ENCODE measurements at places on chromosomes 1 and 21. TPM values are rescaled to one million over a fixed set of nuclear protein-coding genes. Genes with fewer than 3 reads are reported as not detected.

- DNase-seq, result no peak
Measured at GRCh38 chr1:88946861-88947260, 45.6 kb downstream of the KYAT3 start.

- no peak for DNase-seq
Measured at GRCh38 chr1:172383536-172383935, 36.9 kb upstream of the C1orf105 start.

DNA sequence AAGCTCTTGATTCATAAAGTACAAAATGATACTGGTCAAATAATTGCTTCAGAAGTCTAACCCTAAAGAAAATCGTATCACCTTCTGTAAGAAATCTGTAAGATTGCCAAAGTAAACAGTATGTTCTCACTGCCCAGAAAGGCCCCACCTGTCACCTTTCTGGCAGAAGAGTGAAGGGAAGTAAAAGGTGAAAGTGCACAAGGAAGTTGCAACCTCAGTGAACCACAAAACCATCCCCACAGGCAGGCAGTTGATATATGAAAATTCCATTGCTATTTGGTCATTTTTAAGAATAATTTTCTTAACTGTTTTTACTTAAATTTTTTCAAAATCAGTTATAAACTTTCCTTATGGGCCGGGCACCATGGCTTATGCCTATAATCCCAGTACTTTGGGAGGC lies 48.5 kb upstream of the FBXO28 start:
- DNase-seq, result no peak

DNA sequence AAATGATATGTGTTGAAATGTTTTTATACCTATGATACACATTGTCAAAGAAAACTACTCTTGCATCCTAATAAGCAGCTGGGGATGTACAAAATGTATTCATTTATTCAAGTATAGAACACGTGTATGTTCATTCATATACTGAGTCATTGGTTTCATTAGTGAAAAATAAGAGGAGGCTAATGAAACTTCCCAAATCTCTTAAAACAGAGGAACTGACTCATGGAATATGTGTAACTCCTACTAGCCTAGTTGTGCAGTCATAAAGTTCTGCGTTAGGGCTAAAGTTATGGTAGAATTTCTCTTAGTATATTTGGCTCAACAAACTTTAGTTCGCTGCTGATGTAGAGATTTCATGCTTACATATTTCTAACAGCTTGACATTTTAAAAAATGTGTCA lies 441.6 kb downstream of the NCAM2 start:
- no peak for DNase-seq

DNA sequence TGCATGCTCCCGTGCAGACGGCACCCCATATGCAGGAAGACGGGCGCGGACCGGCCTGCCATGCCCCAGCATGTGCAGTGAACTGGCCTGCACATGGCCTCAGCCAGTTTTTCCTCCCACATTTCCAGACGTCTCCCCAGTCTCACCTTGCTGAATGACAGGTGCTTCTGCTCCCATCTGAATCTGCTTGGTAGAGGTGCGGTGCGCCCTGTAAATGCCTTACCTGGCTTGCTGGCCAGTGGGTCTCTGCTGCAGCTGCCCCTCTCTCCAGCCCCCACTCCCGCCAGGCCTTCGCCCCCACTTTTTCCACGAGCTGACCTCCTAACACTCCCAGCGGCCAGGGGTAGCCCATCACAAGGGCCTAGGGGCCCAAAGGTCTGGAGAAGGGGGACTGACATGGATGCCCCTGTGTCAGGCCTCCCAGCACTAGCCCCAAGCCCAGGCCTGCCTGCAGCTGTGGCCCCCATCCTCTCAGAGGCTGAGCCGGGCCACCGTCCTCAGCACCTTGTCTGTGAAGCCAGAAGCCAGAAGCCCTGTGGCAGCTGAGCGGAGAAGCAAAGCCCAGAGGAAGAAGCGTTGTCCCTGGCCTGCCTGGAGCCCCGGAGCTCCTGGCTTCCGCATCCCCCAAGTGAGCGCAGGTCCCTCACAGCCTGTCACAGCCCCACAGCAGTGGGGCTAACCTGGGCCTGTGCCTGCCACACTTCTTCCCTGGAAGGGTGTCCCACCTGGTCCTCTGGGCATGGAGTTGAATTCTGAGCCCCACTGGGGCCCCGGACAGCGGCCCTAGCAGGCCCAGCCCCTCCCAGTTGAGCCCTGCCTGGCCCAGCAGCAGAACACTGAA lies 3.7 kb upstream of the SLC19A1 start:
- no peak for DNase-seq

DNA sequence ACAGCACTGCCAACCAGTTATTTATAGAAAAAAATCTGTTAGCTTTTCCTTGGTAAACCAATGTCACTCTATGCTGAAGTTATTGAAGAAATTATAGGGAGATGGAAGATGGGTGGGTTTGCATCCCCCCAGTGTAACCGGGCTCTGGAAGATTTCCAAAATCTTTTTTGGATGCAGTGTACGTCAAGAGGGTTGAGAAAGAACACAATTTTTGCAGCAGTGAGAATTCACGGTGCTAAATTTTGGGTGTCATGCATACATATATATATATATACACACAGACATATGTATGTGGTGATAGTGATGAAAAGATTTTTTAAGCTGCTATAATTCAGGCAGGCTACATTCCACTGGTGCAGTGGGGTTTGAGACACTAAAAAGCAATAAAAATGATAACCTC lies 91.4 kb upstream of the MAGI3 start:
- no peak for DNase-seq

DNA sequence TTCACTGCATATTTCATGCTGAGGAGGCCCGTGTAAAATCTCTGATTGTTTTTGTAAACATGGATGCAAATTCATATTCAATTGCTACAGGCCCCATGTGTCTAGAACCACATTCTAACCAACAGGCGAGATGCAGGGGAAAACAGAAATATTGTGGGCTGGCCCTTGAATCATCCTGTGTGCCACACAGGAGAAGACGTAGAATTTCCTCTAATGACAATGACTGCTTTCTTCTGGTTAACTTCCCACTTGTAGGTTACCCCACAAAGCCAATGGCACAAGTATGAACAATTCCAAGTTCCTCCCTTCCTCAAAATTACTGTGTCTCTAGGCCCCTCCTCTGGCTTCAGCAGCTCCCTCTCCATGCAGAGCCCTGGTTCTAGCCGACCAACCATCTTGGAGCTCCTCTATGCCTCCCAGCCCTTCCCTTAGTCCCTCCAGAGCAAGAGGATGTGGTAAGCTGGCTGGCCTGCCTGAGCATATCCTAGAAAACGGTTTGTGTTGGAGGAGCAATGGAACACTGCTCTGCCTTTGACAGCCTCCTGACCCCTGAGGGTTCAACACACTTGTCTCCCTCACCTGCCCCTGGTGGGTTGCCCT lies 205.2 kb downstream of the HS2ST1 start:
- no peak for DNase-seq

DNA sequence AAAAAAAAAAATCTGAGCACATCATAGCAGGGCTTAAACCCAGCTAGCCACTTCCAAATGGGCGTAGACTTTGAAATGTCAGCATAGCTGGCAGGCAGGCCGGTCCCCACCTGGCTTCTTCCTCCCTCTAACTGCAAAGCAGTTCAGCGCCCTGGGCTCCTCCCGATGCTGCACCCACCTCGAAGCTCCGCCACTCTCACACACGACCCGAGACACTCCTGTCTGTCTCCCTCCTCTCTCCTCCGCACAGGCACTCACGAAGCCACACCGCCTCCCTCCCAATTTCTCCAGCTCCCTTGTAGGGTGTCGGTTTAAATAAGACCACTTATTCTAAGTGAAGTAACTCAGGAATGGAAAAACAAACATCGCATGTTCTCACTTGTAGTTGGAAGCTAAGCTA lies 301.3 kb downstream of the NPHP4 start:
- DNase-seq, result no peak

DNA sequence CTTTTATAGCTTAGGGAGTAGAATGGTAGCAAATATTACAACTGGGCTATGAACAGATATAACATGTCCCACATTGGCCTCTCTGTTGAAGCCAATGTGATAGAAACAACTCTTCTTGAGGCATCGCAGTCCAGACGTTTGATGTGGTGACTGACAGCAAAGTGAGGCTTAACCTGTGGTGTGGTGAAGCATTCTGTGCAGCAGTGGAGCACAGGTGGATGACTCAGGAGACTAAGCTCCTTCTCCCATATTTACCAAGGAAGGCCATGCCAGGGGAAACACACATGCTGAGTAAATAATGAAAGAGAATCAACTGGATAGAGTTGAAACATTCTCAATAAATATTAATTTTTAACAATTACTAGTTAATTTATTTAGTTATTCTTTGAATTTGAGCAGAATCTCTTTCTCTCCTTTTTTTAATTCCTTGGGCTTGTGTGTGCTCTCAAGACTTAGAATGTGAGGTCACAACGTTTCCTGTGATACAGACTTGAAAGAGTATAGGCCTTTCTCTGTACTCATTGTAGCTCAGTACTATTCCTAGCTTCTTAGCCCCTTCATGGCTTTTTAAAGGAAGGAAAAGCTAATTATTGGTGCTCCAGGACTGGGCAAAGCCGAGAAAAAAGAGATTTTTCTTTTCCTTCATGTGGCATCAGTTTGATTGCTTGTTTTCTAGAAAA lies 17.6 kb downstream of the CRB1 start:
- DNase-seq, result no peak

- no peak for DNase-seq
Measured at GRCh38 chr21:14694817-14695216, 148.7 kb upstream of the SAMSN1 start.

GRCh38 chr1:5423109-5423508 lies 569.1 kb downstream of the NPHP4 start:
- no peak for DNase-seq

- no peak for DNase-seq
Measured at GRCh38 chr21:45468971-45469272, 64.0 kb downstream of the COL18A1 start.

DNA sequence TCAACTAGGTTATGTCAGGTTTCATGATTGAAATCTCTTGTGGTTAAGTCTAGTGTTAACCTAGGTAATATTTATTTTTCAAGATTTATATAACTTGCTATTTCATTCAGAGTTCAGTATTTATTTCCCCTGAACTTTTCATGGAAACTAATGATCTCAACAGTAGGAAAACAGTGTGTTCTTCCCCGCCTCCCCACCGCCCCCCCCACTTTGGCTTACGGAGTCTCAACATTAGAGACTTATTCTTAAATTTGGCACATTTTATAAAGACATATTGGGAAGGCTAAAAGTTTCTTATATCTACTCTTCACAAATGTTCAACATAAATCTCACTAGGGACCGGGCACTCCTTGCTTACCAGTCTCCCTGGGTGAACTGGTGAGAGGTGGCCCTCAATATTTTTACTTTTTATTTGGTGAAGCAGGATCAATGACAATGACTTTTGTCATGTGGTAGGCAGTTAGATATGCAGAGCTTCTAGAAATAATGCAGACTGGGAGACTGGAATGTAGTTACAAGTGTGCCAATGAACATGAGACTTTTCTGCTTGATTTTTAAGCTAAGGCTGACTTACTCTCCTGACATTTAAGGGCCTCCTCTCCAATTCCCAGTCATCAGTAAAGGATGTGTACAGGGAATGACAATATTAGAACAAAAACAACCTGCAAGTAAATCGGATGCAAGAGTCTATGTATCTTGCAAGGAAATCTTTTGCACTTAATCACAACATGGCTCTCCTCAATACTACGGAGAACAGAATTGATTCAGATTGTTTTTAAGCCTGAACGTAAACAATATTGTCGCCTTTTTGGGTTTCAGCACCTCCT lies 1.7 kb upstream of the MAN1A2 start:
- no peak for DNase-seq

GRCh38 chr1:245054105-245054504 lies 100.7 kb upstream of the KIF26B start:
- DNase-seq, result no peak

DNA sequence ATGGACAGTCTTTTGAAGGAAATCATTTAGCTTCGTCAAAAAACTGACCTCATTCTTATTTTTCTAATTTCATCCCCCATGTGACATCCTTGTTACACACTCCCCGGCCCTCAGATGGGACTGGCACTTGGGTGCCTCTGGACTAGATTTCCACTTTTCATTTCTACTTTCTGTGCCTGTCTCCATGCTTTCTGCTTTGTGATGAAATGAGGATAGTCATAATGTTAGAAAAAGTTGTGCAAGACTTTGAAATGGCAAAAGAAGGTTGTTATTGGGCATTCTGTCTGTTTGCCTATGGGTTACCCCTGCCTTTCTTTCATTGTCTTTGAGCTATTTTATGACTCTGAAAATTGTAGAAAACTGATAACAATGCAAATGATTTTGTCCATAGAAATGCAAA lies 54.9 kb downstream of the MDM4 start:
- no peak for DNase-seq

Gene NTMT2
- not detected for total RNA-seq

Gene NUDC
- total RNA-seq, result 142 TPM

Gene OR10K1
- not detected for total RNA-seq

Gene WNT9A
- 2.7 TPM for total RNA-seq

Gene VHLL
- not detected for total RNA-seq

Gene OR2L8
- not detected for total RNA-seq

Gene VAMP3
- total RNA-seq, result 89.4 TPM

Gene CELA2B
- not detected for total RNA-seq

Gene OR2L5
- not detected for total RNA-seq
